ENCODE measurements at places on chromosomes 5 and 9. TPM values are rescaled to one million over a fixed set of nuclear protein-coding genes. Genes with fewer than 3 reads are reported as not detected.

- DNase-seq: no peak
These were observed 17.8 kb upstream of the S1PR3 start for GRCh38 chr9:88973281-88974045.

DNA sequence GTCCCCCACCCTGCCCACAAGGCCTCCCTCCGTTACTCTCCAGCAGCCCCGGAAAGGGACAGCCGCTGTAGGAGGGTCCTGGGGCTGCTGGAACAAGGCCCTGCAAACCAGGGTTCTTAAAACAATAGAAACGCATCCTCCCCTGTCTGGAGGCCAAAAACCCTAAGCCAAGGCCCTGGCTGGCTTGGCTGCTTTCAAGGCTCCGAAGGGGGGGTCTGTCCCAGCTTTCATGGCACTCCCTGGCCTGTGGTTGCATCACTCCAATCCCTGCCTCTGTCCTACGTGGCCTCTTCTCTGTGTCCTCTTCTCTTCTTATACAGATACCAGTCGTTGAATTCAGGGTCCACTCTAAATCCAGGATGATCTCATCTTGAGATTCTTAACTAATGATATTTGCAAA, 7.4 kb upstream of the UBAC1 start:
- no peak for DNase-seq

- no peak for DNase-seq
These were observed 53.8 kb upstream of the SNCAIP start for GRCh38 chr5:122258241-122258640.

DNA sequence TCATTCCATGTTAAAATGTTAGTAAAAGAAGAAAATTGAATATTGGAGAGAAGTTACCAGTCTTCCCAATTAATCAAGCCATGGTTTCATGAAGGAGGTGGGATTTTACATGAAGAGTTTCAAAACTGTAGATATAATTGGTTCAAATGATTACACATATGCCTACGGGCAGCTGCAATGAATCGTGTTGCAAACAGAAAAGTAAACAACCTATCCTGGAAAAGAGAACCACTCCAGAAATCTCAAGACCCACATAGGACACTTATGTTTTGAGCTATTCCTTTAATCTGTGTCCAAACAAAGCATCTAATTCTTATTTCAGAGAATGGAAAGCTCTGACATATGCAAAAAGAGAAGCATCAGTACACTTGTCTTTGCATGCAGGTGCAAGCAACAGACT, 340.2 kb downstream of the NDUFS4 start:
- DNase-seq: no peak

DNA sequence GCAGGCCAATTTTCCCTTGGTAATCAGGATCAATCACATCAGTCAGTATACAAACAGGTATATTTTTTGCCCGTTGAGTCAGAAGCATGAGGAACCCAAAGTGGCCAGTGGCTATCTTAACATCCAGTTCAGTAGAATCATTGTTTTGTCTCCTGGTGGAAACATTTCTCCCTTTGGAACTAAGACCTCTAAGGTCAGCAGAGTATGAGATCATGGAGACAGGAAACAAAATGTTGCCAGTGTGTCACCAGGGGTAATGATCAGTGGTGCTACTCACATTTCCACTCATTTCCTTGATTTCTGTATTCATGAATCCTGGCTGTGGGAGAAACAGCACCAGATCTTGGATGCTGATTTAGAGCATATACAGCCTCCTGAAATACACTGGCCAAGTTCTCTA, 553.0 kb downstream of the CSNK1G3 start:
- no peak for DNase-seq

The PCDH1 gene
- total RNA-seq: 9.9 TPM

The FOXD4L5 gene
- total RNA-seq: 0.24 TPM

The F2RL1 gene
- 3.9 TPM for total RNA-seq

The GFI1B gene
- 0.48 TPM for total RNA-seq
